ENCODE measurements at places on chromosomes 2 and 18.

- no peak for DNase-seq
Observed at GRCh38 chr2:102369866-102370265, 14.3 kb downstream of the IL18R1 start.

GRCh38 chr2:55786280-55786679 is 92.6 kb upstream of the PNPT1 start:
- DNase-seq: no peak

DNA sequence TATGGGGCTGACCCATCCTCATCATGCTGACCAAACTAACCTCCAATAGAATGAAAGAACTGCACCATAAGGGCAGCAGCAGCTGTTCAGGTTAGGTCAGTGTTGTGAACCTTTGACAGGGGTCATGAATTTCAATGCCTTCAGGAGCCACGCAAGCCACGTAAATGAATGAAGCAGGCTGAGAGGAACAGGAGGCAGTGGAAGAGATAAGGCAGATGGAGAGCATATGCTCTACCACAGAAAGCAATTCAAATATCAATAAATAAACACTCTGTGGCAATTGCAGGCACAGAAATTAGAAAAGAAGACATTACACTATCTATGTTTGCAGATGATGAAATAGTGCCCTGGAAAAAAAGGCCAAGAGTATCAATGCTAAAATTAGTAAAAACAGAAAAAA is 56.3 kb downstream of the SCG2 start:
- no peak for DNase-seq

- DNase-seq: no peak
Observed at GRCh38 chr2:232319067-232319802, 59.3 kb upstream of the ALPP start.

DNA sequence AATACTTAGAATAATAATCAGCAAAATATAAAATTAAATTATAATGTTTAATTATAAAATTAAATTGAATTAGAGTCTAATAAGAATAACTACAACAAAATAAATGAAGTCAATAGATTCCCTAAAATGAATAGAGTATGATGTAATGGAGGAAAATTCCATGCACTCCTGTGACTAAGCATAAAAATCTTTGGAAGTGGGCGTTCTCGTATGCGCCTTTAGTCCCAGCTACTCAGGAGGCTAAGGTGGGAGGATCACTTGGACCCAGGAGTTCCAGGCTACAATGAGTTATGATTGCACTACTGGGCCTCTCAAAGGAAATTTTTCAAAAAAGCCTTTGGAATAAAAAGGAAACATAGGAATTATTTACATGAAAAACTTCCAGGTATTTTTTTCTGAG is 955.4 kb upstream of the POU3F3 start:
- DNase-seq: no peak

GRCh38 chr2:10785260-10785659 is 27.3 kb downstream of the PDIA6 start:
- DNase-seq: no peak

DNA sequence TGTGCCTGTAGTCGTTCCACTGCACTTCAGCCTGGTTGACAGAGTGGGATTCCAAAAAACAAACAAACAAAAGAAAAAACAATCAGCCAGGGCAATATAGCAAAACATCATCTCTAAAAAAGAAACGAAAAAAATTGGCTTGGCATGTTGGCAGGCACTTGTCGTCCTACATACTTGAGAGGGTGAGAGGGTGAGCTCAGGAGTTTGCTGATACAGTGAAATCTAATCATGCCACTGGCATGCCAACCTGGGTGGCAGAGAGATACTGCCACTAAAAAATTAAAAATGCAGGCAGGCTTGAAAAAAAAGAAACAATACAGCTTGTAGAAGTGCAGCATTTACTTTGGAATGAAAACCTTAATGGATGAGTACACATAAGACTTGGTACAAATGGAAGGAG is 282.9 kb upstream of the RGPD4 start:
- DNase-seq: no peak

DNA sequence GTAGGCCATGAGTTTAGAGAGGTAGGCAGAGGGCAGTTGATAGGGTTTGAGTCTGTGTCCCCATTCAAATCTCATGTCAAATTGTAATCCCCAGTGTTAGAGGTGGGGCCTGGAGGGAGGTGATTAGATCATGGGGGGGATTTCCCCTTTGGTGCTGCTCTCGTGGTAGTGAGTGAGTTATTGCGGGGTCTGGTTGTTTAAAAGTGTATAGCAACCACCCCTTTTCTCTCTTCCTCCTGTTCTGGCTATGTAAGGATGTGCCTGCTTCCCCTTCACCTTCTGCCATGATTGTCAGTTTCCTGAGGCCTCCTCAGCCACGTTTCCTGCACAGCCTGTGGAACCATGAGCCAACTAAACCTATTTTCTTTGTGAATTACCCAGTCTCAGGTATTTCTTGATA is 25.5 kb downstream of the MARCHF4 start:
- DNase-seq: no peak

DNA sequence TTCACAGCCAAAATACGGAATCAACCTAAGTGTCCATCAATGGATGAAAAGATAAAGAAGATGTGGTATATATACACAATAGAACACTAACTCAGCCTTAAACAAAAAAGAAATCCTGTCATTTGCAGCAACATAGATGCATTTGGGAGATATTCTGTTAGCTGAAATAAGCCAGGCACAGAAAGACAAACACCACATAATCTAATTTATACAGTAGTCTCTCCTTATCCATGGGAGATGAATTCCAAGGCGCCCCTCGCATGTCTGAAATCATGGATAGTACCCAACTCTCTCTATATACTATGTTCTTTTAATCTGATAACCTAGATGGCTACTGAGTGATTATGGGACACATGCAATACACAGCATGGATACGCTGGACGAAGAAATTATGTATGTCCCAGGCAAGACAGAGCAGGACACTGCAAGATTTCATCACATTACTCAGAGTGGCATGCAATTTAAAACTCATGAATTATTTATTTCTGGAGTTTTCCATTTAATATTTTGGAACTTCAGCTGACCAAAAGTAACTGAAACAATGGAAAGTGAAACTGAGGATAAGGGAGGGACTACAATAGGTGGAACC is 39.5 kb downstream of the ORC4 start:
- DNase-seq: no peak

DNA sequence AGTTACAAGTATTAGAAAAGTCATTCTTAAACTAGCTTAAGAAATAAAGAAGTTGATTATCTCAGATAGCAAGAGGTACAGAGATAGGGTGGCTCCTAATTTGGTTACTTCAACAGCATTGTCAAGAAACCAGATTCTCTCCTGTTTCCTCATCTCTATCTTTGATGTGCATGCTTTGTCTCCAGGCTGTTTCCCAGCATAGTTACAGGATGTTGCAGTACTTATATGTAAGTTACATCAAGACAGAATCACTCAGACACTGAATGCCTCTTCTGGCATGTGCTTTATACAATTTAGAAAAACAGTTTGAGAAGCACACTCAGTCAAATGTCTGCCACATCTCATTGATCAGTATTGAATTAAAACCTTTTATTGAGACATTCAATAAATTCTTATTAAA is 189.5 kb upstream of the UBE2E3 start:
- DNase-seq: peak; percentile 17

Data from AG04449 (cell line).